HAP-1 (cell line): ENCODE measurements at places on chromosomes 4 and X.

DNA sequence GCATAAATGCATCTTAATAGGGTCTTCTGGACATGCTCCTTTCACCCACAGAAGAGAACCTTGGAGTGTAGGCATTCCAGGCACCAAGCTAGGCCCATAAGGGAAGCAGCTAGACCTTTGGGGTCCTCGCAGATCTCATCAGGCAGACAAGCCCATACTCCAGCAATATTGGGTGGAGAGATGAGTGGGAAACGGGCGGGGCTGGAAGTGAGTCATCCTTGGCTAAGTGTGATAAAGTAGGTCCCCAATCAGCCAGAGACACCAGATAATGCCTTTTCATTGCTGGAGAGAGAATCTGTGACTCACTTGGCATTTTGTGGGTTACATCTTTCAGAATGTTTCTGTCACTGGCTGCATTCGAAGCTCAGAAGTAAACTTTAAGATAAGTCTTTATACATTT, 133.3 kb upstream of the MBNL3 start:
- no peak for DNase-seq

DNA sequence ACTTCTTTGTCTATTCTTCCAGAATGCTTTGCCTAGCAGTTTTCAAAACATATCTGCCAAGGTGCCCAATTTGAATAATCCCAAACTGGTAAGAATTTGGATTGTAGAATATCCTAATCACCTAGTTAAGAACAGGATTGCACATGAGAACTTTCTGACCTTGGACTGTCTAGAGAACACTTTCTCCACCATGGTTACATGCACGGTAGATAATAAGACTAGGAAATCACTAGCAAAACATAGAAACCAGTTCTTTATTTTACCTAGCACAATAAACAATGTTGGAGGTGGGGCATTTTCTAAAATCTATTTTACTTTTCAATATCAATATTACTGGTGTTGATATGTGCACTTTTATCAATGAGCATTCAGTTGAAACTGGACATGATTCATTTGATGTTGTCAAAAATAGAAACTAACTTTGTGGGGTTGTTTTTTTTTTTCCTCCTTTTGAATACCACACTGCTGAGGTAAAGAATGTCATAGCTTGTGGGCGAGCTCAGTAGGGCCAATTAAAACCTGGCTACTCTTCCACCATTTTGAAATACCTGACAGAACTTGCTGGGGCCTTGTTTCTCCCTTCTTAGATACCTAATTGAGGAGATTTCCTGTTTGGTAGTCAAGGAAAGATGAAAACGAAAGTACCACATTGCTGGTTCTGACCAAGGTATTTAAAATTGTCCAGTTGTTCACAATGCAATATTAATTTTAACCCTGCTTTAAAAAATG, 10.4 kb downstream of the MID1IP1 start:
- no peak for DNase-seq

DNA sequence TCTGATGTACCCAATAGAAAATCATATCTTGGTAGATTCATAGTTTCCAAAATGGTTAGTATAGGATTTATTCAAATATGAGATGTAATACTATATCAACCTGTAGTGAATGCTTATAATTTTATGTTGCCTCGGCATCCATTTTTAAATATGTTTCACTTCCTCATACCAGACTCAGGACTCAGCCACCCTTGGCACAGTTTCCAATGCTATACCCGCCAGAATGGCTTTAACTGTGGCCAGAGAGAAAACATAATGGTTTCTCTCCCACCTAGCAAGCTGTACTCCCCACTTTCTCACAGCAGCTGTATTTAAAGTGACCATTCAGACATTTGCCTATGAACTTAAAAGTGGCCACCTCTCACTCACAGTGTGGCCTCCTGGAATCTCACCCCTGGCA, 466.6 kb upstream of the PABPC4L start:
- DNase-seq: no peak

DNA sequence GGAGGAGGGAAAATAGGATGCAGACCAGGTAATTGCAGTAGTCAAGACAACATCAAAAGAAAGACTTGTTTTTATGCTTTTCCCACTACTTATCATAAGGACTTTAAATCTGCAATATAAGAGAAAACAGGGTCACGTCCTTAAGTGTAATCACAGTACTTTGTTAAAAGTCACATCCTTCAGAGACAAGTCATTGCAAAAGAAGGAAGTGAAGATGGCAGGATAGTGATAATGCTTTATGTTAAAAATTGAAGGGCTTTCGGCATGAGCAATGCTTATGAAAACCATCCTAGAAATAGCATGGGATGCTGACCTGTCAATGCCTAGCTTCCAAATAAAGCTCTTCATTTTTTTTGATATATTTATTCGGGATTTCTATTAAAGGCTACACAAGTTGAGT, 110.2 kb upstream of the TENM3 start:
- DNase-seq: no peak

DNA sequence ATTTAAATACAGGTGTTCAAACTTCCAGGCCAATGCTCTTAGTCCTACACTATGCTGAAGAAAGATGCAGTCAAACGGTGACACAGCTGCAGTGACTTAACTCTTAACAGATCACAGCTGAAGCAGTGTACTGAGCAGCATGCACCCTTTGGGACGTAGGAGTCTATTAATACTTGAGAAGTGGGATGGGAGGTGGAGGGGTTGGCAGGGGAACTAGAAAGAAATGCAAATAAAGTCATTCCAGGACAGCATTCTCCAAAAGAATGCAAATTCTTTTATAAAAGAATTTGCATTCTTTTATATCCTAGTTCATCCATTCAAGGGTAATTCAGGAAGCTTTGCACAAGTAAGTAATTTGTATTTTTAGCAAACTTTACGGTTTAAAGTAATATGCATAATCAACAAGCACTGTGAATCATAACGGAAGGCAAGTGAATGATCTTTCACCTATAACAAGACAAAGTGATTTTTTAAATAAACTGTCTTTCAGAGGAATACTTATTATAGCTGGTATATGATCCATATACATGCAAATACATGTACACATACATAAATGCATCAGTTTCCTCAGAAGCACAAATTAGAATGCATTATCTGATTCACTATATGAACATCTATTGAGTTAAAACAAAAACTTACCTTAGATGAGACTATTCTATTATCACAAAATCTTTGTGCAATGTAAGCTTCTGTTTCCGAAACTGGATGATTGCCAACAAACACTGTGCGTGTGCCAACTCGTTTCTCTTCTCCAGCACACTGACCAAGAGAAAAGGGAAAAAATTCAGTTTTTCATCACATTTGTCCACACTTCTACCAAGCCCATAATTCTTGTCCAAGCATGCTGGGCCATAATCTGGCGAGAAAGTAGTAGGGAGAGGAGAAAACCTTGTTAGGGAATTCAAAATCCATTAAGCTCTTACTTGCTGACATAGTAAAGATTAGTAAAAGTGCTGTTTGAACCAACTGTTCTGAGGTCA, 106.5 kb downstream of the ATP11C start:
- DNase-seq: peak; percentile 96

DNA sequence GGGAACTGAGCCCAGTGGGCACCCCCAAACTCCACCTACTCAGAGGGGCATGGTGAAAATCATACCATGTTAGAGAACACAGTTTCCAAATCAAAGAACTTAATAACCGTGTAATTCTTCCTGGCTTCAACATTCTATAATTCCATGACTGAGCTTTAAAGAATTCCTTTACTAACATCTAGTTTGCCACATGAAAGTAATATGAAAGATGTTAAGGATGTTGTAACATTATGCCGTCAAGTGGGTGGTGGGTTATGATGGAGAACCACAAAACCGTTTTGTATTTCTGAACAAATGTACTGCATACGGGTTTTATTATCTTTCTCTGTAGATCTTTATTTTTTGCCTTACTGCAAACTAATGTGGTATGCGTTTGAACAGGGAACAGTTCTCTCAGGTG, 549.0 kb upstream of the MAGEB2 start:
- DNase-seq: no peak
